ENCODE measurements at places on chromosomes 6 and 20. TPM values are rescaled to one million over a fixed set of nuclear protein-coding genes. Genes with fewer than 3 reads are reported as not detected.

DSN1 gene
- total RNA-seq, result 15.4 TPM

RSPH4A gene
- total RNA-seq, result not detected

PROKR2 gene
- not detected for total RNA-seq

IL17F gene
- total RNA-seq, result not detected

SKIC2 gene
- total RNA-seq, result 43.7 TPM

SLC35A1 gene
- 13.1 TPM for total RNA-seq

LY6G5C gene
- total RNA-seq, result 0.51 TPM

FOXS1 gene
- total RNA-seq, result not detected

HLA-DPB1 gene
- 601 TPM for total RNA-seq

SPATS1 gene
- not detected for total RNA-seq

BPIFB4 gene
- total RNA-seq, result not detected

FAM209B gene
- total RNA-seq, result not detected

MEI4 gene
- total RNA-seq, result not detected

CTAGE9 gene
- total RNA-seq, result not detected

CDH26 gene
- not detected for total RNA-seq

DEFB123 gene
- total RNA-seq, result not detected

TGM3 gene
- total RNA-seq, result not detected

All from Karpas-422 (cell line).